Fibroblast of skin of abdomen (primary cell): ENCODE measurements at places on chromosomes 4 and X.

GRCh38 chr4:70715097-70715496, 6.7 kb upstream of the RUFY3 start:
- peak; percentile 52 for DNase-seq

DNA sequence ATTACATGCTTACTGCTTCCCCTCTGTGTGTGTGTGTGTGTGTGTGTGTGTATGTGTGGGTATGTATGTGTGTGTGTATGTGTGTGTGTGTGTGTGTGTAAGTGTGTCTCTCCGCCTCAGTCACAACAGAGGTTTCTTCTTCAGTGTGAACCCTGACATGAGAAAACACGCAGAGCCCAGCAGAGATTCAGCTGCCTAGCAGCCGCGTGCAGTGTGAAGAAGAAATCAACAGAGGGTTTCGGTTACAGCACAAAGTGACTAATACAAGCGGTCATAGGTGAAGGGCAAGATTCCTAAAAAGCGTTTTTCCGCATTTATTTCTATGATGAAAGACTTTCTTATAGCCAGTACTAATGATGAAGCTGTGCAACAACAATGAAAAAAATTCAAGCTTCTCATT, 55.3 kb upstream of the ZFP42 start:
- DNase-seq, result no peak

- DNase-seq, result no peak
Measured at GRCh38 chr4:25927361-25928195, 13.6 kb downstream of the SMIM20 start.

- DNase-seq, result peak; percentile 48
Measured at GRCh38 chrX:129496625-129497024, 26.7 kb downstream of the SMARCA1 start.

DNA sequence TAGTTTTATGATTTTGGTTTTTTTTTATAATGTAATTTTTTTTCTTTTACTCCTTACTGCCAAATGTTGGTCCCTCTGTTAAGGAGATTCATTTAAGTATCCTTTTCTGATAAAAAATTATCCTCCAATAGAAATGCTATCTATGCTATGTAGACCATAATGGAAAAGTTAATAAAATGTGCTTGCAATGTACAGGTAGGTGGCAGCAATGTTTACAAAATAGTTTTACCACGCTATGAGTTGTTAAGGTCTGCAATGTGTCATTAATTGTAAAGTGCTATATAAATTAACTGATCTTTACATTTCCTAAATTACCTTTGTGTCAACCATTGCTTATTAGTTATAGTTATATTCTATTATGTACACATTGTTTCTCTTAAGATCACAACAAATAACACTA, 3.8 kb upstream of the CENPC start:
- no peak for DNase-seq

- DNase-seq, result no peak
Measured at GRCh38 chr4:2642968-2643367, 106.5 kb downstream of the FAM193A start.

- no peak for DNase-seq
Measured at GRCh38 chr4:88230461-88230891, 53.9 kb downstream of the PPM1K start.

GRCh38 chrX:154370300-154371016, 4.0 kb downstream of the FLNA start:
- DNase-seq, result no peak
